CD4-positive, alpha-beta T cell treated with Interferon alpha-2 for 1 hour (primary cell): ENCODE measurements at places on chromosomes 6 and 20.

DNA sequence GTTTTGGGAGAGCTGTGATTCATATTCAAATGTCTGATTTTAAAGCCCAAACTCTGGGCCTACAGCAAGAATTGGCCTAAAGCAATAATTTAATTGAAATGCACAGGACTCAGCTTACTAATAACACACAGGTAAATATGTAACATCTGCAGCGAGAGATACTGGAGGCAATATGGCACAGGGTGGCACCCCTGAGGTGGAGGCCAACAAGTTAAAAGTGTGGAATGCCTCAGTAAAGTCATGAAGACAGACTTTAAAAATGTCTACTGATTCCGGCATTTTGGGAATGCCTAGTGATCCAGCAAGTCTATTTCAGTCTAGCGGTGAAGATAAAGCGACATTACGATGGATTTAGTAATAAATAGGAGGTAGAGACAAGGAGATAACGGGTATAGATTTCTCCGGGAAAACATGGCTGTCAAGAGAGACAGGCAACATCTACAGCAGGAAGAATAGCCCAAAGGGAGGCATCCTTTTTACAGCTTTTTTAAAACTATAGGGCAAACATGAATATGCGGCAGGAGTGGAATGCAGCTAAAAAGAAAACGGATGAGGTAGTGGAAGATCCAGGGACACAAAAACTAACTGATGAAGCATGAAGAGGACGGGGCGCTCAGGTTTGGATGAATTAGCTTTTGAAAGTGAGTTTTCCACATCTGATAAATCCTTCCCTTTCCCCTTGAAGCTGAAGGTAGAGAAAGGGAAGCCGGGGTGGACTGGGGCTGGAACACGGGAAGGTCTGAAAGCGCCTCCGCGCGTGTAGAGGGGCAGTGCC is 1.2 kb downstream of the NANP start:
- DNase-seq = no peak

GRCh38 chr20:62728028-62728780 is 19.6 kb downstream of the NTSR1 start:
- no peak for DNase-seq

GRCh38 chr6:18845896-18846295 is 458.7 kb downstream of the RNF144B start:
- DNase-seq = no peak

GRCh38 chr6:34074064-34074742 is 71.7 kb downstream of the GRM4 start:
- no peak for DNase-seq

- no peak for DNase-seq
Observed at GRCh38 chr6:113623129-113623528, 234.0 kb upstream of the MARCKS start.

- DNase-seq = no peak
Observed at GRCh38 chr20:43043887-43044286, 145.8 kb downstream of the PTPRT start.

DNA sequence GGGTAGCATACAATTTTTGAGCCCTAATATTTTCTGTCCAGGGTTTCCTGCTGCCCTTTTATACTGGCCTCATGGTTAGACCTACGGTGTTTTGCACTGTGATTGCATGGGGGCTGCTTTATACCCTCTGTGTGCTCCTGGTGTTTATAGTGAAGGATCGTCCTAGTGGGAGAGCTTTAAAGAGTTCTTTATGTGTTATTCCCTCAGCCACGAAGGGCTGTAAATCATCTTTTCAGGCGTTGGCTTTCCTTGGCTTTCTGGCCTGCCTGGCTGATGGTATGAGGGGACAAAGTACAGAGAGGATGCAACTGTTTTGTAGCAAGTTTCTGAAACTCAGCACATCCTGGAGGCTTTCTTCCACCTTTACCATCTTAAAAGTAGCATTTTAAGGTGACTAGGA is 464.3 kb downstream of the EPM2A start:
- DNase-seq = no peak

- no peak for DNase-seq
Observed at GRCh38 chr6:116764961-116765841, at the start of gene FAM162B. Gene FAM162B (minus strand): TSS chr6:116765719. CDS start chr6:116765576, 143 bp downstream.

DNA sequence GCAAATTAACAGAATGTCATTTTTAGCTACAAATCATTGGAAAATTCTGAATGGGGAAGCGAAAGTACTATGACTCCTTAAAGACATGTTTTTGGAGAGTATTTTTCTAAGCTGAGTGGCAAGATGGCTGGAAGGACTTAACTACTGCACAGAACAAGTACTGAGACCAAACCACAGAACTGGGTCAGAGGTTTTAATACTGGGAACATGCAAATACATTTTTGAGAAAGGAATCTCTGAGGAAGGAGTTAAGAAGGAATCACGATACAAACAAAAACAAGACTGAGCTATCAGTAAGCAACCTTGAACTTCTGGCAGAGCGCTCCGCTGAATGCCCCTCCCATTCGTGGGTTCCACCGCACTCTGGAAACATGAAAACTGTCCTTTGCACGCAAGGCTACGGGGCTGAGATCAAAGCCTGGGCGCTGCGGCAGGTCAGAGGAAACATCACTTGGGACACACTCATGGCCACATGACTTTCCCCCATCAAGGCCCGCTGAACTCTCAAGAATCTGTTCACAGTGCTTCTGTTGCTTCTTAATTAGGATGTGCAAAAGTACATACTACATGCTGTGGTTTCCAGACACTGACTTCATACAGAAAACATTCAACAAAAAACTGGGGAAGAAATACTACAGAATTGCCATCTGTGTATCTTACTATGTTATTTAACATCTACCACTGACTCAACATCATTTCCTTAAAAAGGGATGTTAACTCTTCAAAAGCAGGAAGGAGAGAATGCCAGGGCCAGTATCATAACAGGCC is 27.8 kb downstream of the SLC23A2 start:
- DNase-seq = peak; percentile 6

DNA sequence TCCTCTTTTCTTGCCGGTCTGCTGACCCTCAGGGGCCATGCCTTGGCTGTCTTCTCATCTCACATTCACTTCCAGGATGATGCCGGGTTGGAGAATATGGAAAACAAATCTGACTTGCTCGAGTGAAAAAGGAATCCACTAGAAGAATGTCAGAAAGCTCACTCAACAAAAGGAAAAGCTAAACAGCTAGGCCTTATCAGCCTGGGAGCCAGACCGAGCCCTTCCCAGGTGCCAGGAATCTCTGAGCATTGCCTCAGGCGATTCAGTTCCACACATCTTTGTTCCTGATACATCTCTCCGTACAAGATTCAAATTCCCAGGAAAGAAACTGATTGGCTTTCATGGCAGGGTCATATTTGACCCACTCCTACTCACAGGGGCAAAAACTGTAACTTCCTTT is 9.2 kb upstream of the OSER1 start:
- no peak for DNase-seq

GRCh38 chr20:4161401-4162251 is 146.3 kb upstream of the RNF24 start:
- DNase-seq = no peak

DNA sequence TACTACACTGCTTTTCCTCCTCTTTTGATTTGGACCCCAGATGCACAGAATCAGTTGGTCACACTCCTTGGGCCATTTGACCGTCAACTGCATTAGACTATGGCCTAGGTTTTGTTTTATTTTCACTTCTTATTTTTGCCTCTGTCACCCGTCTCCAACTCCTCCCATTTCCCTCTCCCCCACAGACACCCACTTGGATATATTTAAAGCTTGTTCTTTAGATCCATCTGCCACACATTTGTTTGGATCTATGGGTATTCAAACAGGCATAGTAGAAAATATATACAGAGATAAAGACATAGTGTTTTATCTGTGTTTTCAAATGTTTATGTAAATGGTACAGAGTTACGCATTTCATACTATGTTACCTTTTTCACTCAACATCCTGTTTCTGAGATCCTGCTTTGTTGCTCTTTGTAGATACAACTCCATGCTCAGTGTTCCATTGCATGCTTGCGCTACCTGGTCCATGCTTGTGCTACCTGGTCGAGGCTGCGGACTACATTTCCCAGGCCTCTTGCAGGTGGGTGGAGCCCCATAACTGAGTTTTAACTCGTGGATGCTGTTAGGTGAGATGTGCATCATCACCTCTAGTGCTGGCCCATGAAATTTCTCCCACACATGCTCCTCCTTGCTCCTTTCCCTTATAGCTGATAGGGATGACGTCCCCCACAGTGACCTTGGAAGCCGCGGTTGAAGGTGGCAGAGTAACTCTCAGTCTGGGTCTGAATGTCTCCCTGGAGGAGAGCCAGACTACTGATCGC is 11.5 kb upstream of the PREX1 start:
- no peak for DNase-seq

GRCh38 chr6:47741807-47742206 is 40.0 kb upstream of the OPN5 start:
- DNase-seq = no peak

DNA sequence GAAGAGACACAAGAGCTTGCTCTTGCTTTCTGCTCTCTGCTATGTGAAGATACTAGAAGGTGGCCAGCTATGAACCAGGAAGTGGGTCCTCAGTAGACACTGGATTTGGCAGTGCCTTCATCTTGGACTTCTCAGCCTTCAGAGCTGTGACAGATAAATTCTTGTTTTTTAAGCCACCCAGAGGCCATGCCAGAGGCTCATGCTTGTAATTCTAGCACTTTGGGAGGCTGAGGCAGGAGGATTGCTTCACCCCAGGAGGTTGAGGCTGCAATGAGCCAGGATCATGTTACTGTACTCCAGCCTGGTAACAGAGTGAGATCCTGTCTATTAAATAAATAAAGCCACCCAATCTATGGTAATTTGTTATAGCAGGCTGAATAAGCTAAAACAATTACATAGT is 185.5 kb upstream of the SALL4 start:
- no peak for DNase-seq

DNA sequence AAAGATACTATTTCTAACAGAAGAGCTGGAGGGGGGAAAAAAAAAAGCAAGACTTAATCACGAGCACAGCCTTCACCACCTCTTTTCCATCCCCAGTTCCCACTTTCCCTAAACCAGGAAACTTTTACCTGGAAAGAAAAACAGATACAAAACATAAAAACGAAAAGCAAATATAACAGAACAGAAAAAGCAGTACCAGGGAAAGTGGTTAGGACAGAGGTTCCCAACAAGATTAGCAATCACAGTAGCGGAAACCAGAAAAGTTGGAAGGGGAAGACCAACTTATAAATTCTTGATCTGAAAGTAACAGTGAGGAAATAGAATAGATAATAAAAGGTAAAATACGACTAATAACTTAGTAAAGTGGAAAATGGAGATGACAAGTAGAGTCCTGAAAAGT is 1.2 kb downstream of the DDX39B start:
- DNase-seq = no peak

GRCh38 chr6:22917344-22917743 is 348.0 kb downstream of the HDGFL1 start:
- no peak for DNase-seq

DNA sequence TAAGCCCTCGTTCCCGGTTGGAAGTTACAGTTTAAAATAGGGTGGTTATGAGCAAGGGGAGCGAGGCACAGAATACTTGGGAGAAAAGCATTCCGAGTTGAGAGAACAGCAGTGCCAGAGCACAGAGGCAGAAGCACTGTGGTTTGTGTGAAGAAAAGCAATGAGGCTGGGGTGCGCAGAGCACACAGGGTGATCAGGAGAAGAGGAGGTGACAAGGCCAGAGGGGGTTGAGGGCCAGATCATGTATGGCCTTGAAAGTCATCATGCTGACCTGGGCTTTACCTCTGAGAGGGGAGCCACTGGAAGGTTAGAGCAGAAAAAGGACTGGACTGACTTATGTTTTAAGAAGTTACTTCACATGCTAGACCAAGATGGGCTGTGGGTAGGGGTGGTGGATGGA is 3.5 kb upstream of the BTN3A2 start:
- no peak for DNase-seq

GRCh38 chr20:20095114-20095872 is 43.0 kb downstream of the CFAP61 start:
- no peak for DNase-seq

DNA sequence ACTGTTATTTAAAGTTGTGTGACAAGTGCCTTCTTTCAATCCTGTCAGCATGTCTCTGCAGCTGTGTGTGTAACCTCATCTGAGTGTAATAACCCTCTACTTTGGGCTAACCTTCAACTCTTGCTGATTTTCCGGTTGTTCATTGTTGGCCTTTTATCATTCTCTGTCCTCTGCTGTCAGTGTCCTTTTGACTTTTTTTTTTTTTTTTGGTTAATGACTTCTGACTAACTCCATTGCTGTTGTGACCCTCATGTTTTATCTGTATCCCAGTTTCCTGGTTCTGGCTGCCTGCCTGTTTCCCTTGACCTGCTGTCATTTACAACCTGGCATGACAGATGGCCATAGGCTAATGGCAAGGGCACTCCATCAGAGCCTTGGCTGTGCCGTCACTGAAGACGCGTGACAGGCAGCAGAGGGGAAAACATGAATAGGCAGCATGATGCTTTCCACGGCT is 145.7 kb upstream of the MAN1A1 start:
- DNase-seq = no peak

GRCh38 chr6:146636481-146636880 is 37.7 kb downstream of the ADGB start:
- no peak for DNase-seq

DNA sequence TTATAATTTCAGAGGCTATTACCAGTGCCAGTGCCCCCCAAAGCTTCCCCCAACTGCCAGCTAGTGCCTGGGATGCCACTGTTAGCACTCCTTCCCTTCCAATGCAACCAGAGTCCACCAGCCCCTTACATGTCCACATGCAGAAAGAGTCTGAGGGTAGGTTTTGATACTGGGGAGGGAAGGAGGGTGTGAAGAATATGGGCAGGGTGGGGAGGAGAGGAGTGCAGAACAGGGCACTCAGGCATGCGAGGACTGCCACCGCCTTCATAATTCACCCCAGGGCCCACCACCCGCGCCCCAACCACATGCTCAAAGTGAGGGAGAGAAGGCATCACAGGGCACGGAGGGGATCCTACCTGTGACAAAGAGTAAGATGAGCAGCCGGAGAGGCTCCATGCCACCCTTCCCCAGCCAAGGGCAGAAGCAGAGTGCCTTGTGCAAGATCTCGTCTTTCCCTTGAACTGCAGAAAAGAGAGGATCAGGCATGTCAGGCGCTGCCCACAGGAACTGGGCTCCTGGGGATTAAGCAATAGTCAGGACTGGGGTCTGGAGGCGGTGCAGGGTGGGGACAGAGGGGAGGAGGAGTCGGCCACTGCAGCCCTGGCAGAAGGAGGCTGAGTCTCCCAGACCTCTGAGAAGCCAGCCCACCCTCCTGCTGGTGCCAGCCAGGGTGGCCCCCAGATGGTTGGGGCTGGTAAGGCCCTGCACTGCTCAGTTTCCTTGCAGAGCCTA is at the start of gene TREM2:
Gene TREM2 (minus strand): TSS at position 430 of the 732 bp plus-strand sequence. CDS start 34 bp downstream, at position 396.
- no peak for DNase-seq

- DNase-seq = no peak
Observed at GRCh38 chr20:49969234-49969633, 13.5 kb upstream of the SNAI1 start.
